ENCODE measurements at places on chromosomes 11 and 22.

DNA sequence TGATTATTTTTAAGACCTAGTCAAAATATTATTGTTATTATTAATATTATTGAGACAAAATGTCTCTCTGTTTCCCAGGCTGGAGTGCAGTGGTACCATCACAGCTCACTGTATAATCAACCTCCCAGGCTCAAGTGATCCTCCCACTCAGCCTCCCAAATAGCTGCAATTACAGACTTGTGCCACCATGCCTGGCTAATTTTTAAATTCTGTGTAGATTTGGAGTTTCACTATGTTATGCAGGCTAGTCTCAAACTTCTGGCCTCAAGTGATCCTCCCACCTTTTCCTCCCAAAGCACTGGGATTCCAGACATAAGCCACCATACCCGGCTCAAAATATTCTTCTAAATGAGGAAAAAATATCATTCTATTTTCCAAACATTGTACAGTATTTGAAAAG lies 37.0 kb downstream of the SLC36A4 start:
- DNase-seq = no peak

DNA sequence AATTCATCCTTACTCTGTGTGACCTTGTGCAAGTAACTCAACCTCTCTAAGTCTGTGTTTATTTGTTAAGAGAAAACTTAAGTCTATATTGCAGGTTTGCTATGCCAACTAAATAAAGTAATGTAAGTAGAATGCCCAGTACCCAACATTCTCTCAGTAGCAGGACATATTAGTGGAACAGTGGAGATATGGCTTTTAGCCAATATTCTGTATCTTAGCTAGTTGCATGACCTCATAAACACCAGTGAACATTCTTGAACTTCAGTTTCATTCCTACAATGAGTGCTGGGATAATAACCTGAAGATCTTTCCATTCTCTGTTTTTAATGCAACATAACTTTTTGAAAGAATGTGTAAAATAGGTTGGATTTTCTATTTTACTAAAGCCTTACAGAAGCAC lies 77.0 kb downstream of the RAB38 start:
- DNase-seq = no peak

GRCh38 chr11:2217211-2218030 lies 45.8 kb upstream of the TH start:
- DNase-seq = no peak

- DNase-seq = no peak
These were observed 1032.0 kb downstream of the BRD1 start for GRCh38 chr22:48795664-48796063.

DNA sequence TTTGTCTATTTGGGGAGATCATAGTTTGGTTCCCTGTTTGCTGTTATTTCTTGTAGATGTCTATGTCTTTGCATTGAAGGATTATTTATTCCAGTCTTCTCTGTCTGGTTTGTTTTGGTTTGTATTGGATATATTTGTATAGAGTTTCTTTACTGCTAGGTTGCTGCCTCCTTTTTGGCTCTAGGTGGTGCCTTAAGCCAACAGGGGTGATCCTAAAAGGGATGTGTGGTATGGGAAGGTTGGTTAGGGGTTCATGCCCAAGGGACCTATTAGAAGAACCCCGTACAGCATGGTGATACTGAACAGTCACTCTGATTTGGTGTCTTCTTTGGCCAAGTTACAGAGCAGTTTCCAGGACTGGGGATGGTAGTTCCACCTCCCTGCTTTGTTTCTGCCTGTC lies 36.4 kb upstream of the PGR start:
- DNase-seq = no peak

DNA sequence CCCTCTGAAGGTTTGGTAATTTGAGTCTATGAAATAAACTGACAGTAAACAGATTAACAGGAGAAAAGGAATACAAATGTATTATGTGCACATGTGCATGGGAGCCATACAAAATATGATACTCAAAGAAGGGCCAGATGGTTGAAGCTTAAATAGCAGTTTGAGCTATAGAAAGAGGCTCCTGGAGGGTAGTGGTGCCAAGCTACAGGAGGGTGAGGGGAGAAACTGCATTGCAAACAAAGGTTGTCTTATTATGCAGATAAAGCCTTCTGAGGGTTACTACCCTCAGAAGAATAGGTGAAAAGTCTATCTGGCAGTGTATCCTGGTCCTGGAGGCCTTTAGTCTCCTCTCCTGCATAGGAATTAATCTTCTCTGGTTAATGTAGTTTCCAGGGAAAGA lies 267.3 kb upstream of the MPPED2 start:
- no peak for DNase-seq

DNA sequence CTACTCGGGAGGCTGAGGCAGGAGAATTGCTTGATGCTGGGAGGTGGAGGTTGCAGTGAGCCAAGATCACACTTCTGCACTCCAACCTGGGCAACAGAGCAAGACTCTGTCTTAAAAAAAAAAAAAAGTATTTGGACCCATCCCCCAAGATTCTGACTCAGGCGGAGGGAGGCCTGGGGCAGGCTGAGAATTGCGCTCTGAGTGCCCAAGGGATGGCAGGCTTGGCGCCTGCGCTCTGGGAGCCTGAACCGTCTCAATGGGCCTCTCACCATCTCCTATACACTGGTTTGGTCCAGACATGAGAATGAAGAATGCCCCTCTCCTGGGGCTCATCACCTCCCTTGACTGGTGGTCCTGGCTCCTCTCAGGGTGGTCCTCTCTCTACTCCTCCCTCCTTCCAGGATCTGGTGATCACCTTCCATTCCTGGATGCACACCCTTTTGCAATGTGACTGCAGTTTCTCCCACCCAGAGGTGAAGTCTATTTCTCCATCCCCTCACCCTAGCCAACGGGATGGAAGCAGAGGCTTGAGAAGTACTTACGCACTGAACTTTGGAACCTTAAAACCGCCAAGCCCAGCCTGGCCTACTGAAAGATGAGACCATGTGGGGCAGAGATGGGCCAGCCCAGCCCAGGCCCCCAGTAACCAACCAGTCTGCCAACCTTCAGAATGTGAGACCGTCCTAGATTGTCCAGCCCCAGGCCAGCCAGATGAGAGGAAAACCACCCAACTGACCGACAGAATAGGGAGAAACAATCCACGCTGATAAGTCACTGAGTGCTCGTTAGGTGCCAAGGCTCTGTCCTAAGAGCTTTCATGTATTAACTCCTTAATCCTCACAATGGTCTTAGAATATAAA lies 4.9 kb downstream of the POLR3H start:
- DNase-seq = no peak

GRCh38 chr22:48758881-48759875 lies 1068.5 kb downstream of the BRD1 start:
- DNase-seq = peak; percentile 0

DNA sequence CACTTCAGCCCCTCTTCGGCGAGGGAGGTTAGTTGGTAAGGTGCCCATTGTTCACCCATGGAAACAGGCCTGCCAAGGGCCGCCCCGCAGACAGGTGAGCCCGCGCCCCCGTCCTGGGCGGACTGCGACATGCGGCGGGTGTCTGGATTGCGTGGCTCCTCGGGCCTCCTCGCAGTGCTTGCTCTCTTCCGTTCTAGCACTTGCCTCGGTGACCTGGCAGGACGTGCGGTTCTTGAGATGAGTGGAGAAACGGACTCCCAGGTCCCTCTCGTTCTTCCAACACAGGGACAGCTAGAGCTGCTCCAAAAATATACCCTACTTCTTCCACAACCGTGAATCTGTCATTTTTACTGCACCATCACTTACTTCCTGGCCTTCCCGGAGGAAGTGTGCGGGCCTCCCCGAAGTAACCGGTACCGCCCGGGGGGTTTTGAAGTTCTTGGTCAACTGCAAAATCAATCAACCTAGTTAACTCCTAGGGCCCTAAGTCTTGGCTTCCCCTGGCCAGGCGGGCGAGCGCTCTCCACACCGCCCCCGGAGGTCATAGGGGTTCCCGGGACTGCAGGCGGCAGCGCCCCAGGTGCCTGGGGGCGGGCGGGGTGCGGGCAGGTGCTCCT lies 745 bp upstream of the ZBTB44 start:
- DNase-seq = peak; percentile 46

DNA sequence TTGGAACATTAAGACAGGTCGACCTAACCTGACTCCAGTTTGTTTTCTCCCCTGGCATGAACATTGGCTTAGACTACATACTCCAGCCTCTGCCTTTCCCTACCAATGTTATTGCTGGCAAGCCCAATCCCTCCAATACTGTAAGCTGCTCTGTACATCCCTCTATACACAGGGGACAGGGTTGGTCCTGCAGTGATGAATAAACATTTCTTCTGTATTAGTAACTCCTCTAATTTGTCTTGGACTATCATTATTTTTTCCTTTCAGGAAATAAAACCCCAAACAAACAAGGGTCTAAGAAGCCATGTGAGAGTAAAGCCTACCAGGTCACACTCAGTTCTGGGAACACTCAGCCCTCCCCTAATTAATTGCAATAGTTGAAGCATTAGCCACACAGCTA lies 35.1 kb upstream of the FJX1 start:
- DNase-seq = no peak

DNA sequence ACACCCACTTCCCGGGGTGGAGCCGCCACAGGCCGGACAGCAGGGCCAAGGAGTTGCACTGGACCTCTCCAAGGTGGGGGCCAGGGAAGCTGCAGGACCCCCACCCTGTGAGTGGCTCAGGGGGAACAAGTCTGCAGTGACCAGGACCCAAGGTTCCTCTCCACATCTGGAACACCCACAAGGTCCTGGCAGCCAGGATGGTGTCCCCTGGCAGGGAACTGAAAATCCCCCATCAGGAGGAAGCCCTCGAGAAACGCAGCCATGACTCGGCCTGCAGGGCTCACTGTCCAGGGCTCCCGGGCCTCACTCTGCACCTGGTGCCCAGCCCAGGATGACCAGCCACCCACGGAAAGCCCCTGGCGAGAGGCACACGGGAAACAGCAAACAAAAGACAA lies 11.5 kb downstream of the RNH1 start:
- no peak for DNase-seq

- DNase-seq = peak; percentile 65
These were observed 1.1 kb upstream of the CD248 start for GRCh38 chr11:66317723-66318599.

GRCh38 chr22:45540122-45540521 lies 37.4 kb downstream of the FBLN1 start:
- no peak for DNase-seq

DNA sequence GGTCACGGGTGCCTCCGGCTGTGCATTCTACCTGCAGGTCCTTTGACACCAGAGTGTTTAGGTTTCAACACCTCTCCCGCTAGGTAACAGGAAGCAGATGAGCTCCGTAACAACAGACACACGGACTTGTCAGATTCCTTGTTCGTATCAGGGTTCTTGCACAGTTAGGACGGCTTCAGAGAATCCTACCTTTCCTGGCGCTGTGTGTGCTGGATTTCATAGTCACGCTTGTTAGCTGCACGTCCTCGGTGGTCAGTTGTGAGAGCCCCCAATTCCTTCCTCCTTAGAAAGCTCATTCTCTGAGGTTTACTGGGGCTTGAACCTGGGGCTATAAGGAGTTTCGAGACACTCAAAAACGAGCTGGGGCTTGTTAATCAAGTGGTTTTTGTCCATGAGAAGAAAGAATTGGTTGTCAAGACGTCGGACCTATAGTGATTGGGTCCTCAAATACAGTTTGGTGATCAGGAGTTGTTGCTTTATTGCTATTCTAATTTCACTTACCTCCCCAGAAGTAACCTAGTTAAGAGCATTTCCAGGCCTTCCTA lies 664 bp downstream of the DDB2 start:
- no peak for DNase-seq

- DNase-seq = no peak
These were observed 18.7 kb downstream of the SCUBE2 start for GRCh38 chr11:9072626-9073176.

DNA sequence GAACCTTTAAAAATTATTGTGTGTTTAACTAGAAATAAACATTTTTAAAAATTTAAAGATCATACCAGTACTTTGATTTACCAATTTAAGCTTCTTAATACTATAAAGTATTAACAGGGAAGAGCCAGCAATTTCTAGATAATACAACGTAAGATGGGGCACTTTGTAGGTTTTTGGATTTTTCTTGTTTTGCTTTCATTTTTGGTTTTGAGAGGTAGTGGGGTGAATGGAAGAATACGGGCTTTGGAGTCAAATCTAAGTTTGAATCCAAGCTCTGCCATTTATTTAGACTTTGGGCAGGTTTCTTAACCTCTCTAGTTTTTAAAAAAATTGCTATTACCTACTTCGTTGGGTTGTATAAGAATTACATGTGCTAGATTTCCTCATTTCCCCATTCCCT lies 44.9 kb downstream of the CSTPP1 start:
- DNase-seq = no peak

DNA sequence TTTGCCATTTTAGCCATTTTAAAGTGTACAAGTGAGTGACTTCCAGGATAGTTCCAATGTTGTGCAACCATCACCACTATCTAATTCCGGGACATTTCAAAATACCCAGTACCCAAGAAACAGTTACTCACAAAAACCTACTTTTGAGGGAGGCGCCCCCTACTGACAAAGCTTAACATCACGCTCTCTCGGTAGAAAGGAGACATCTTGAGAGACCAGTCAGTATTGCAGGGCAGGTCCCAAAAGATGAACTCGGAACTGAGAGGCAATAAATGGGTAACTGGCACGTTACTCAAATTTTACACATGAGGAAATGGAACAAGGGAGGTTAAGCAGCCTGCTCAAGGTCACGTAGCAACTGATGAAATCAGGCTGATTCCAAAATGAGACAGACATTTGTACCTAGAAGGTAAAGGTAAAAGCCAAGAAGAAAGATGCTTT lies 50.0 kb upstream of the POU2AF1 start:
- no peak for DNase-seq

- DNase-seq = peak; percentile 75
These were observed 192.7 kb downstream of the BUD13 start for GRCh38 chr11:116579857-116580727.

DNA sequence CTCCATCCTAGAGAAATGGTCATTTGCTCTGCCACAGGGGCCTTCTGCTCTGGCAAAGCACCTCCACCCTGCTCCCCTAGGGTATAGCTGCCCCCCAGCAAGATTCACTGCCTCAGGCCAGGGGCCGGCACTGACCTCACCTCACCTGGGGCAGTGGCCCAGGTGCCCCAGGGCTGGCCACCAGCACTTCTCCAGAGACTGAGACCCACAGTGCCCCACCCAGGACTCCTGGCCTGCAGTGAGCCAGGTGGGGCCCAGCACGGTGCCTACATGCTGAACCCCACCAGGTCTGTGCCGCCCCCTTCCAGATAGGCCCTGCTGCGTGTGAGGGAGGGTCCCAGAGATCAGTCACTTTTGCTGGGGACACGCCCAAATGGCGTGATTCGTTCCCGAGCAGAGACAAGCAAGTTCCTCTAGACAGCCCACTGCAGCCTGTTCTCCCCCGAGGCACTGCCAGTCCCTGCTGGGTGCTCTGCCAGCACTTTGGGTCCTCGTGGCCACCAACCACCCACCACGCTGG lies 10.8 kb downstream of the GNB1L start:
- DNase-seq = no peak

GRCh38 chr22:42897960-42898359 lies 40.9 kb upstream of the ARFGAP3 start:
- DNase-seq = no peak

- no peak for DNase-seq
These were observed 155.1 kb downstream of the TENM4 start for GRCh38 chr11:79285756-79286155.

DNA sequence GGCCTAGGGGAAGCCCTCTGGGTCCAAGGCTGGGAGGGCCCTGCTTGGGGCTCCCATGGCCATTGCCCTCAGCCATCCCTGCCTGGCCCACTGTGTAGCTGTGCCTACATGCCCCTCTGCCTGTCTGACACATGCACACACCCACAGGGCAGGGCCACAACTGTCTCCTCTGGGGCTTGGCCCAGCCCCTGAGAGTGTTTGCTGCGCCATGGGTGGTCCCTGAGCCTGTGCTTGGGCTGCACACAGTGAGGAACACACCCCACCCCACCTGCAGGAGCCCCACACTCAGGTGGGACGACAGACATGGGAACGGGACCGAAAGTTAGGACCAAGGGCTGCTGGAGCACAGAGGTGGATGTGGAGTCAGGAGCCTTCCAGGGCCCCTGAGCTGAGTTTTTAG lies 489.5 kb downstream of the TBC1D22A start:
- no peak for DNase-seq
